Activated CD8-positive, alpha-beta T cell treated with anti-CD3 and anti-CD28 coated beads for 36 hours (primary cell): ENCODE measurements at places on chromosomes 12 and 14. TPM values are rescaled to one million over a fixed set of nuclear protein-coding genes. Genes with fewer than 3 reads are reported as not detected.

- no peaks in the 10 kb centered on the region for H3K36me3 ChIP-seq
- H3K27ac ChIP-seq: no peak overlapping the region
- DNase-seq: no peak
- no peaks in the 10 kb centered on the region for H3K4me1 ChIP-seq
Measured at GRCh38 chr14:96727073-96727472, 70.1 kb upstream of the VRK1 start.

DNA sequence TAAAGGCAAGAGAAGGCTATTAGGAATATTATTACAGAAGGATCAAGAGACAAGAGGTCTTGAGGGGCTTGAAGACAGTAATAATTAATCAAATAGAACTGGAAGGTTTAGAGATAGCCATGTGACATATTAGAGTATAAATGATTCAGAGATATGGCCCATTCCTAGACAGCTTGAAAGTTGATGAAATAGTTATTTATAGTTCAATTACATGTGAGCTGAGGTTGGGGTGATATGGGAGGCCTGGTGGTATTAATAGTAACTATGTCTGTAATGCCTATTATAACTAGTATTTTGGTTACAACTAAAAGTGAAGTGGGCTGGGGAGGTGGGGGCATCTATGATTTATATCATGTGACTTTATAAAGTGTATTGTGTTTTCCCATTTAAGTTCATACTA is 14.1 kb upstream of the MIS18BP1 start:
- DNase-seq: no peak
- no peaks in the 10 kb centered on the region for H3K36me3 ChIP-seq
- no peaks in the 10 kb centered on the region for H3K4me1 ChIP-seq
- H3K4me3 ChIP-seq: no peak overlapping the region
- H3K27ac ChIP-seq: no peak overlapping the region

The ADAM21 gene
- 0.29 TPM for total RNA-seq

GRCh38 chr12:97466621-97467020 is 4.0 kb downstream of the RMST start:
- no peaks in the 10 kb centered on the region for H3K36me3 ChIP-seq
- no peak for DNase-seq
- peaks cover 2% of the 10 kb centered on the region for H3K4me1 ChIP-seq
- peaks cover 28% of the 10 kb centered on the region for H3K27me3 ChIP-seq
- H3K4me3 ChIP-seq: no peak overlapping the region

The MDGA2 gene
- not detected for total RNA-seq

The PRKCH gene
- total RNA-seq: 194 TPM
